Activated CD4-positive, alpha-beta T cell treated with anti-CD3 and anti-CD28 coated beads for 48 hours (primary cell): ENCODE measurements at places on chromosomes 2 and 18.
A peak's percentile ranks its signal among the peaks of the same experiment; 100 is the strongest.

DNA sequence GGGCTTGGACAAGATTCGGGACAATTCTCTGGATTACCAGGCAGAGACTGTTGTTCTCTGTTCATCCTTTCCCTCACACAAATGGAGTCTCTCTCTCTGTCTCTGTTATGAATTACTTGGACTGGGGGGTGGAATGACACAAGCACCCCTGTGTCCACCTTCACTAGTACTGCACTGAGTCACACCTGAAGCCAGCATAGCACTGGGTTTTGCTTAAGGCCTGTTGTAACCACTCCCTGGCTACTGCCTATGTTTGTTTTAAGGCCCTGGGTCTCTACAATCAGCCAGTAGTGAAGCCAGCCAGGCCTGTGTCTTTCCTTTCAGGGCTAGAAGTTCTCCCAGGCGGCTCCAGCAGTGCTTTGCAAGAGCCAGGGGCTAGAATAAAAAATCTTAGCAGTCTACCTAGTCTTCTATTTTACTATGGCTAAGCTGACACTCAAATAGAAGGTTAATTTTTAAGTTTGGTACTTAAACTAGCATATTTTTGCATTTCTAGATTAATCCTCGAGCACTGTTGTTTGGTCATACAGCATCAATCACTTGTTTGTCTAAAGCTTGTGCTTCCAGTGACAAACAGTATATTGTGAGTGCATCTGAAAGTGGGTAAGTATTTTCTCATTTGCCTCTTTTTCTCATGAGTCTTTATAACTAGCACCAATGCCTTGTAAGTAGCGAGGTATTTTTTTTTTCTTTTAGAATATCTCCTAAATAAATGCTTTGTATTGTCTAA lies 27.8 kb downstream of the WDR7 start:
- no peak for DNase-seq

DNA sequence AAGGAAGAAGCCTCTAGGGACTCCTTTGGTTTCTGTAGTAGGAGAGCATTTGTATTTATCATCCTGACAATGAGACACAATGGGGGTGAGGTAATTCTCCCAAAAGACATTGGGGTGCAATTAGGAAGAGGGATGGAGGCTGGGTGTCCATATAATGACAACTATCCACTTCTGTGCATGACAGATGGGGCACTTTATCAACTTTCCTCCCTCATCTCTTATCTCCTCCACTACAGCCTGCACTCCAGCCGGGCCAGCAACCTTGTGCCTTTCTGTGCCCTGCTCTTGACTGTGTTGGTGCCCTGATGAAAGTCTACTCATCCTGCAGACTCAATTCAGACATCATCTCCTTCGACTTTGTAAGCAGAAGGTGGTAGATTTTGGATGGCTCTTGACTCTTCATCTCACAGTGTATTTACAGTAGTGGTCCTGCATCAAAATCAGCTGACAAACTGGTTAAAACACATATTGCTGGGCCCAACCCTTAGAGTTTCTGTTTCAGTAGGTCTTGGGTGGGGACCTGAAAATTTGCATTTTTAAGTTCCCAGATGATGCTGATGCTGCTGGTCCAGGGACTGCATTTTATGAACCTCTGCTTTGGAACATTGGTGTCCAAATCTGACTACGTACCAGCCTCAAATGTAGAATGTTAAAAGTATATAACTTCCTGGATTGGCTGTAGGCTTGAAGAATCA lies 40.8 kb upstream of the CFAP36 start:
- DNase-seq: no peak

GRCh38 chr2:71801556-71801955 lies 346.1 kb downstream of the CYP26B1 start:
- no peak for DNase-seq

GRCh38 chr2:42721898-42722297 lies 42.0 kb downstream of the OXER1 start:
- no peak for DNase-seq

DNA sequence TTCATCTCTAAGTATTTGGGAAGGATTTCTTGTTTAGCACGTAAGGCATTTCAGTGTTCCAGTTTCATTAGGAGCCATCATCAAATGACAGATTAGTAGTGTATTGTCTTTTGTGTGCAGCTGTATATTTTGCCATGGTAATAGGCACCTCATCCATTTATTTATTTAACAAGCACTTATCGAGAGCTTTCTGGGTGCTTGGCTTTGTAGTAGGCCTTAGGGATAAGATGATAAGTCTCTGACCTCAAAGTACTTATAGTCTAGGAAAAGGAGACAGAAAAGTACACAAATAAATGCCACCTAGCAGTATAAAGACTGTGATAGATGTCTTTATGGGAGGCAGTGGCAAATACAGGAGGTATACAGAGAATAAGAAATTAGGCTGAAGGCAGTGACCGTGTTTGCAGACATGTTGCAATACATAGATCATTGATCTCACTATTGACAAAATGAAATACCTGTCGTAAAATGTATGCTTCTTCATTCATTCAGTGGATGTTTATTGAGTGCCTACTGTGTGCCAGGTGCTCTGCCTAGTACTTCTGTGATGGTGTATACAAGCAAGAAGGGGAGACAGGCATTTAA lies 265.9 kb downstream of the SETBP1 start:
- DNase-seq: no peak

GRCh38 chr2:10894264-10894935 lies 17.3 kb upstream of the KCNF1 start:
- no peak for DNase-seq

DNA sequence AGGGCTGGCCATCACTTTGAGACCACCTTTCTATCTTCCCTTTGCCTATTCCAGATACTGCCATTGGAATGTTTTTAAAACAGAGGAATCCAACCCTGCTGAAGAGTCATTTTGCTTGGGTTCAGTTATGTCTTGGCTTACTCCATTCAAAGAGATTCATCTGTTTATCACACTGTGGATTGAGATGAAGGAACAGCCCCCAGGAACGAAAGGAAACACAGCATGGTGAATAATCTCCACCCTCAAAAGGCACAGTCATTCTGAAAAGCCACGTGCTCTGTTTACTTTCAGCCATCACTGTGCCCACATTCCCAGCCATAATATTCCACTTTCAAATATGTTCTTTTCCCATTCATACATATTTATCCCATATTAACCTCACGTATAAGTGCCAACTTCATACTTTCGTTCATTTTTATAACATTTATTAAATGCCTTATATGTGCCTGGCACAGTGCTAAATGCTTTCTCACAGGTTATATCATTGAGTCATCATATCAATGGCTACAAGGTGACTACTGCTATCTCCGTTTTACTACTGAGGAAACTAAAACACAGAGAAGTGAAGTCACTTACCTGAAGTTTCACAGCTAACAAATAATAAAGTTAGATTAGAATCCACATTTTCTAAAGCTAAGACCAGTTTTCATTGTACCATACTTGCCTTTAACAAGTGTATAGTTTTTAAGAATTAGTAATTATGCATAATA lies 143.6 kb downstream of the OSR1 start:
- peak; percentile 5 for DNase-seq

DNA sequence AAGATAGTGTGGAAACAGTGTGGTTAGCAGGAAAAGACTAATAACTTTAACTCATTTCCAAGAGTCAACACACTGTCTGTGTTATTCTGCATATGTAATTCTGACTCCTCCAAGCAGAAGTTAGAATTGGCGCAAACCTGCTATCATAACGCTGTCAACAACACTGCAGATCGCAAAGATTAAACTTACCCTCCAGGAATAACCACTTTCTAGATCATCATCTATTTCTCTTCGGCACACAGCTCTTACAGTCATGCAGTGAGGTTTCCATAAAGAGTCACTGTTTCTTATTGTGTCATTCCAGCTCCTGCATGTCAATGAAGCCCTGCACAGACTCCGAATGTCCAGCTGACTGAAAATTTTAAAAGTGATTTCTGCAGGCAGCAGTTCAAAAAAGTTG lies 2.4 kb downstream of the FBXO48 start:
- DNase-seq: no peak

DNA sequence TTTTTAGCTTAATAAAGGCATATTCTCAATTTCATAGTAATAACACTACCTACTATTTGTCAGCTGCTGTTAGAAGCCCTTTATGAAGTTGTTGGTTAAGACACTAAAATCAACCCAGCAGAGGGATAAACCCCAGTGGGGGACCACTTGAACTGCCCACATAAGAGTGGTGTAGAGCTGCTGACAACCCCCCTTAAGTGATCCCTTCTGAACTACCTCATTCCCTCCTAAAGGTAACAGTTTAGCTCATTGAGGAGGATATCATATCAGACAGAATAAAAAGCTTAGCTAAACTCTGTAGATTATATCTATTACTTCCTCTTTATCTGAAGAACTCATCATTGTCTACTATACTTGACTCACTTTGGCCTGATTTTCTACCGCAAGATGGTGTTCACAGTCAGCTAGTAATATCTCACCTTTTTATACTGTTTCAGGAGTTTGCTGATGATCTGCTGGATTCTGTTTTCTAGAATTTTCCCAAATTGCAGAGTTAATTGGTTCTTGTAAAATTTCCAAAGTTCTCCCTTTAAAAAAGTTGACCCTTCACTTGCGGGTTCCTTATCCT lies 16.2 kb downstream of the GALM start:
- no peak for DNase-seq

GRCh38 chr2:75998451-75998850 lies 287.7 kb upstream of the GCFC2 start:
- DNase-seq: no peak

DNA sequence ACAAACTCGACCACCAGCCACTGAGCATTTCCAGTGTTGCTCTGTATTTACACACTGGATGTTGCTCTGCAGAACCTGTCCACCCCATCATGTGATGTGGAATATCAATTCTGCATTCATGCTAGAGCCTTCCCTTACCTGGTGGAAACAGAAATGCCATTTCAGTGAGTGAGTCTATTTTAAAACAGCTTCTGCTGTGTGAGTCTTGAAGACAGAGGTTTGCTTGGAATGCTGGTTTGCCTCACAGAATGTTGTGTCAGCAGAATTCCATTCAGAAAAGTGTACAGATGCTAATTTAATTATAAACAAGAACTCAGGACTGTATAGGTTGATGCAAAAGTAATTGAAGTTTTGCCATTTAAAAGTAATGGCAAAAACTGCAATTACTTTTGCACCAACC lies 118.3 kb downstream of the MAP3K20 start:
- DNase-seq: no peak

GRCh38 chr2:11764359-11764758 lies 17.9 kb downstream of the LPIN1 start:
- DNase-seq: no peak

- DNase-seq: no peak
Observed at GRCh38 chr2:213752575-213752974, 468.3 kb downstream of the SPAG16 start.

DNA sequence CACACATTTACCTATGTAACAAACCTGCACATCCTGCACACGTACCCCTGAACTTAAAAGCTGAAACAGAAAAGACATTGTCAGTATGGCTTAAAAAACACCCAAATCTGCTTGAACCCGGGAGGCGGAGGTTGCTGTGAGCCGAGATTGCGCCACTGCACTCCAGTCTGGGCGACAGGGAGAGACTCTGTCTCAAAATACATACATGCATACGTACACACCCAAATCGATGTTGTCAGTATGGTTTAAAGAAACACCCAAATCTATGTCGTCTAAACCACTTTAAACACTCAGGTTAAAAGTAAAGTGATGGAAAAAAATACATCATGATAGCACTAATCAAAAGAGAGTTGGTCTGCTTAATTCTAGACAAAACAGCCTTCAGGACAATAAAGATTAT lies 257.5 kb downstream of the RPRM start:
- no peak for DNase-seq

GRCh38 chr2:106843910-106844250 lies 42.1 kb downstream of the ST6GAL2 start:
- DNase-seq: no peak

- DNase-seq: no peak
Observed at GRCh38 chr2:152493945-152494528, 159.1 kb downstream of the FMNL2 start.

- DNase-seq: no peak
Observed at GRCh38 chr18:58806826-58807714, 57.6 kb upstream of the ZNF532 start.

- DNase-seq: no peak
Observed at GRCh38 chr2:97688062-97688827, 18.7 kb downstream of the C2orf92 start.

DNA sequence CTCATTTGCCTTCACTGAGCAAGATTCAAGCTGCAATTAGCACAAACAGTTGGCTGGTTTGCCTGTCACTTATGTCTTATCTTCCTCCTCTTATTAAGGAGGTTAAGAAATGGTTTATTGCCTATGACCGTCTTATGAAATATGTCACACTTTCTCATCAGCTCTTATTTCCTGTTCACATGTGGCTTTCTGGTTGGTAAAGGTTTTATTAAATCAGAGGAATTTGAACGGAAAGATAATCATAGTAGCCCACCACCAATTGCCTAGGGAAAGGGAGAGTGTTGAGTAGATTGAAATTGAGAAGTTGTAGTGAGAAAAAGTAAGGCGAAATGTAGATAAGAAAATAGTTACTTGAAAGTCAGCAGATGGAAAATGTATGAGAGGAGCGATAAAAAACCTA lies 4.2 kb upstream of the IL1R1 start:
- DNase-seq: no peak

- no peak for DNase-seq
Observed at GRCh38 chr18:37551249-37551648, 14.3 kb downstream of the CELF4 start.

- no peak for DNase-seq
Observed at GRCh38 chr2:151760139-151760650, 25.9 kb upstream of the NEB start.

DNA sequence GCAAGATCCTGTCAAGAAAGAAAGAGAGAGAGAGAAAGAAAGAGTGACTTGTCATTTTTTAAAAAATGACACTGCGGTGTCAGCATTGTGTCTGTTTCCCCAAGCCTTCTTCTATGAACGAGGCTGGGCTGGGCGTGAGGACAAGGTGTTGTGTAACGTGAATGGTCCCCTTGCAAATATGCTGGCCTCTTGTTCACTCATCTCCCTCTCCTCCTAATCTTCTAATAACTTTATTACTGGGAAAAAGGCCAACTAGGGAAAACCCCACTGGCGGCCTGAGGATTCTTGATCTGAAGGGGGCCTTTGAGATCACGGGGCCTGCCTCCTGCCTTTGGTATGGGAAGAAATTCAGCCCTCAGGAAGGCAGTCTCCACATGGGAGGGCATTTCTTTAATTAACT lies 163.1 kb downstream of the MIB1 start:
- no peak for DNase-seq

DNA sequence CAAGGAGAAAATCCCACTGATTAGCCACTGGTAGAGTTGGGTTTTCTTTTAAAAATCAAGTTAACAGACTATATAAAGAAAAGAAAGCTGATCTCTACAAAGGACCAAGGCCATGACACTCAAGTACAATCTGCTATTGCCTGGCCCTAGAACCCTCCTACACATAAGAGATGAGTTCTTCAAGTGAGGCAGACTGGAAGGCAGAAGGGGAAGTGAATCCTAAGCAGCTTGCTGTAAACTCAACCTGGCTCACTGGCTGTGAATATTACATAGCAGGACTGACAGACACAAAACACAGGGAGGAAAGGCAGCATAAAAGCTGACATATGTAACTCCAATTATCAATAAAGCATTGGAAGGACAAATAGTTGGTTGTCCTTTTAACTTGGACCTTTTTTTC lies 65.4 kb downstream of the TRIP12 start:
- no peak for DNase-seq

- DNase-seq: no peak
Observed at GRCh38 chr2:171316755-171317337, 116.9 kb downstream of the METTL8 start.
